HCEC 1CT (cell line): ENCODE measurements at places on chromosomes 2 and 18.

DNA sequence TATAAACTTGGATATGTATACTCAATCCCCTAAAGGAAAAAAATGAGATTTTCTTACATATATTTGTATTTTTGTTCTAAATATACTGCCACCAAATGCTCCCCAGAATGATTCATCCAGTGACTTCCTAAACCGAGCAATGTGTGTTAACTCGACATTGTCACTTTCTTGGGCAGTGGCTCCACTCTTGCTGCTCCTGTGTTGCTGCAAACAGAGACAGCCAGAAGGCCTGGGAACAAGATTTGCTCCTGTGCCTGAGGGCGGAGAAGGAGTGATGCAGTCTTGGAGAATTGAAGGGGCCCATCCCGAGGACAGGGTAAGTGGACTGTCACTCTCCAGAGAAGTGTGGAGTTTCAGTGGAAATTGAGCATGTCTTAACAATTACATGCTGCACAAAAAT lies 32.7 kb downstream of the DSG4 start:
- no peak for DNase-seq

DNA sequence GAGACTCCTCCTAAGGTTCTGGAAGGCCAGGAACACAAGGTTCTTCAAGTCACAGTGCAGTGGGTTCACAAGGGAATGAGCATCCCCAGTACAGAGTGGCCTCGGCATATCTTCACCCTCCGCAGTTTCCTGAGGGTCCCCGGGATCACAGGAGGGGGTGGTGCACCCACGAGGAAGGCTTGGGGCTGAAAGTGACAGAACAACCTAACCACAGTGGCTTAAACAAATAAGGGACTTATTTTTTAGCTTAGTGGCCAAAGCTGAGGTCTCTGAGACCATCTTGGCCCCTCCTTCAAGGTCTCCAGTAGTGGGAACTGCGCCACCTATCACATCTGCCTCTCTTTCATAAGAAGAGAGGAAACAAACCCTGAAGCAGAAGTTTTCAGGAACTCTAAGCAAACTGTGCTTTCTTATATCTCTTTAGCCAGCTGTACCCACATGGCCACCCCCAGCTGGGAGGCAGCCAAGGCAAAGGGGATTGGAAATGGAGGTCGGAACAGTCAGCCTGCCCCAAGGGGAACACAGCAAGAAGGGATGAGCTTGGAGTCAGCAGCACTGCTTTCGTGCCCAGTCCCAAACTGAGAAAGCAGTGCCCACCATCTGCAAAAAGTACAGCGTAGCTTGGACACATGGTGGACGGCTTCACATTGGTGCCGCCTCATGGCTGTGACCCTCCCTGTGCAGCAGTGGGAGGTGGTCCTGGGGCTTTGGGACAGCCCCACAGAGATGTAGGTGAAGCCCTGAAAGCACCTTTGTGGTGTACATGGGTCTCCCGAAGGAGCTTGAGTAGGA lies 260.0 kb upstream of the ID2 start:
- DNase-seq: no peak

DNA sequence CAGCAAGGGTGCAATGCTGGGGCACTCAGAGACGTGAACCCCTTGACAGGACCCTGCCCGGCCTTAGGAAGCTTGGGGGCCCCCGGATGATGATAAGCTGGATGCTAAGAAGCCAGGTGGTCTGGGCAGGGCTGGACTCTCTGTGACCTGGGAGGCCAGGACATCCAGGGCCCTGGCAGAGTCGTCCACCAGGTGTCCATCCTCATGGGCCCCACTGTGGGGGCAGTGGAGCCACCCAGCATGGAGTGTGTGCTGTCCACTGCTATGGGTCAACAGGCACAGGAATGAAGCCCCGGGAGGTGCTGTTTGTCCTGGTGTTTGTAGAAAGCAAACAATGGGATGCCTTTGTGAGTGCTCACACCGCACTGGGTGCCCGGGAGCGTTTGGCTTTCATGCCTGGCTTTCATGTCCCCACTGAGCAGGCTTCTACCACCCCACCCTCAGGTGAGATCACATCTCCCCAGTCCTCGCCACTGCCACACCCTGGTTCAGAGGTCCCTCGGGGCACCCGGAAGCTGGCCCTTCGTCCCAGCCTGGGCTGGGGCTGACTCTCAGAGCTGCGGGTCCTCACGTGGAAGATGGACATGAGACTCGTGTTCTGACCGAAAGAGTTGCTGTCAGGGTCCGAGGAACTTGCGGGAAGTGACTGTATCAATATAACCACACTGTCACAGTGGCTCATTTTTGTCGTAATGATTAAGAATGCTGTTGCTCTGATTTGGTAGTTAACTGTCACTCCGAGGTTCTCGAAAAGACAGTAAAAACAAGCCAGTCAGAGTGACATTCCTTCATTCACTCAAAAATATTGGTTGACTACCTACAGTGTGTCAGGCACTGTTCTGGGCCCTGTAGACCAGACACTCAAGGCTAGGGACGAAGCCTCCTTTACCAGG lies 53.3 kb downstream of the INHBB start:
- no peak for DNase-seq

DNA sequence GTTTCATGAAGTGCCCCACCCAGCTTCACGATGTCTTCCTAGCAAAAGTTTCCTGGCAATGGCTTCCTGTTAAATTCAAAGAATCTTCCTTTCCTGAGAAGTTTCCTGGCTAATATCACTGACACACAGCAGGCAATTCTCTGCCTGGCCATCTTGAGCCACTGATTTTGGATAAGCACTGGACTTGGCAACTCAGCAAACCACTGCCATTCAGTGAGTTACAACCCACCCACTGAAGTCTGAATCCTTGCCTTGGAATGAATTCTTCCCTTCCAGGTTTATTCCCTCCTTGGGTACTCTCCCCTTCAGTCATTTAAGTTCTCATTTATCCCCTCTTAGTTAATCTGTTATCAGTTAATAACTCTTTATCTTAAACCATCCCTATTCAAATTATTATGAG lies 426.0 kb downstream of the MBD2 start:
- no peak for DNase-seq

DNA sequence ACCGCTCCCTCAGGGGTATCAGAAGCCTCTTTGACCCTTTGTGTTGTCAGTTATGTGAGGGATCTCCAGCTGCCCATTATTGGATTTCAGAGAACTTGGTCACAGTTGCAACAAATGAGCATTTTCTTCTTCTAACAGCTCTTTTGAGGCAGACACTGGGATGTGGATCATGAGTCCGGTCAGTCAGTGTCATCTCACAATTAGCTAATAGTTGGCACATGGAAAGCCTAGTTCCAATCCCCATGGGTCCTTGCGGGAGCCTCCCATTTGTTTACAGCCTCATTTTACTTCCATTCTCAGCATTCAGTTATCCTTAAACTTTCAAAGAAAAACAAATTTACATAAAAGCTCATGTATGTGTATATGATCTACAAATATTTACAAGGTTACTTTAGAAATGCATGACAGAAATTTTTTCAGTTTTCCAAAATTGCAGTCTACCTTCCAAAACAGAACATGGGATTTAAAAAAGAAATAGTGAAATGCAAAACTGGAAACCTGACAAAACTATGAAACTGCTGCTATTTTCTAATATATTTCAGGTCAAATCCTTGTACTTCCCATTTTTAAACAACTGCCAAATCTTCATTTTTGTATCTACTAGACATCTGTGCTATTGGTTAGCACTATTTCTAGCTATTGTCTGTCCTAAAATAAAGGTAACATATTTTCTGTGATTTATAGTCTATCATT lies 547.1 kb upstream of the ZEB2 start:
- DNase-seq: no peak

DNA sequence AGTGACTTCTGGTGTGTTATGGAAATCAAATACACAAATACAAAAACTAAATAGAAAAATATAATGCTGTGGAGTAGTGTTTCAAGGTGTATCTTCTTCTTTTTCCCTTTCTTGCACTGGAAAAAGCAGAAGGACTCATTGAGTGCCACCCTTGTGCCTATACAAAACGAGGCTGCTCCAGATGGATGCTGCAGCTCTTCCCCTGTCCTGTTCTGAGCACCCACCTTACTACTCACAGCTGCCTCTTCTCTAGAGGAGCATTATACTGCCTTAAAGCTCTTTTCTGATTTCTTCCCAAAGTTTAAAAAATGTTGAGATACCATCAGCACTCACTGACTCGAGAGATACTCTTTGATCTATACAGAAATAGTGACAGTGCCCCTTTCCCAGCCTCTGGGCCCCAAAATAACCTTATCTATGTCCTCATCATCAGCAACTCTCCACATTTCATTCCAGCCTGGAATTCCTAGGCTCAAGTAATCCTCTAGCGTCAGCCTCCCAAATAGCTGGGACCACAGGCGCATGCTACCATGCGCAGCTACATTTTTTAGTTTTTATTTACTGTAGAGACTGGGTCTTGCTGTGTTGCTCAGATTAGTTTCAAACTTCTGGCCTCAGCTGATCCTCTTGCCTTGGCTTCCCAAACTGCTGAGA lies 1356.1 kb upstream of the NRXN1 start:
- DNase-seq: no peak

DNA sequence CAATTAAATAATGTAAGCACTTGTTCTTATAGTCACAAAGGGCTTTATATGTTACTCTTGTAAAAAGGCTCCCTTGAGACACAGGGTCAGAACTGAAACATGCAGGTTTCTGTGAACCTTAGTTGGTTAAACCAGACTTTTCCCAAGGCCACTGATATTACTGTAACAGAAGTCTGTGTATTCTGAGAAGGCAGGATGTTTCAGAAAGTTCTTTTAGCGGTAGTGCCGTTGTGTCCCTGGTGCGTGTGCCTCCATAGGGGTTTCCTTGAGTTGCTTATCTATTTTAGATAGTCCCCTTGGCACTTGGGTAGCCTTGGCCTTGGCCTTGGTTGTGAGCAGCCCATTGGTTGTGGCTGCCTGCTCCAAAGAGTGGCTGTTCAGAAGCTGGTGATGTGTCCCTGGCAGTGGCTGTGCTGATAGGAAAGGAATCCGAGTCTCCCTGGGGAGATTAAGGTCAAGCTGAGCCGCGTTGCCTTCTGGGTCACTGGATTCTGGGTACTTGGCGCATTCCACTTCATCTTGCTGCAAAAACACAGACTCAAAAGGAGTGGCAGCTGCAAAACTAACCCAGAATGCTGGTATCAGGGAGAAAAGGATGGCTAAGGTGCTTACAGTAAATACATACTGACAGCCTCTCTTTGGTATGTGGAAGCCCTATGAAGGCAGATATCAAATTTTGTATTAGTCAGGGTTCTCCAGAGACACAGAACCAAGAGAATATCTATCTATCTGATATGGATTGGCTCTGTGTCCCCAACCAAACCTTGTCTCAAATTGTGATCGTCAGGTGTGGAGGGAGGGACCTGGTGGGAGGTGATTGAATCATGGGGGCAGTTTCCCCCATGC lies 69.7 kb downstream of the FHOD3 start:
- no peak for DNase-seq

DNA sequence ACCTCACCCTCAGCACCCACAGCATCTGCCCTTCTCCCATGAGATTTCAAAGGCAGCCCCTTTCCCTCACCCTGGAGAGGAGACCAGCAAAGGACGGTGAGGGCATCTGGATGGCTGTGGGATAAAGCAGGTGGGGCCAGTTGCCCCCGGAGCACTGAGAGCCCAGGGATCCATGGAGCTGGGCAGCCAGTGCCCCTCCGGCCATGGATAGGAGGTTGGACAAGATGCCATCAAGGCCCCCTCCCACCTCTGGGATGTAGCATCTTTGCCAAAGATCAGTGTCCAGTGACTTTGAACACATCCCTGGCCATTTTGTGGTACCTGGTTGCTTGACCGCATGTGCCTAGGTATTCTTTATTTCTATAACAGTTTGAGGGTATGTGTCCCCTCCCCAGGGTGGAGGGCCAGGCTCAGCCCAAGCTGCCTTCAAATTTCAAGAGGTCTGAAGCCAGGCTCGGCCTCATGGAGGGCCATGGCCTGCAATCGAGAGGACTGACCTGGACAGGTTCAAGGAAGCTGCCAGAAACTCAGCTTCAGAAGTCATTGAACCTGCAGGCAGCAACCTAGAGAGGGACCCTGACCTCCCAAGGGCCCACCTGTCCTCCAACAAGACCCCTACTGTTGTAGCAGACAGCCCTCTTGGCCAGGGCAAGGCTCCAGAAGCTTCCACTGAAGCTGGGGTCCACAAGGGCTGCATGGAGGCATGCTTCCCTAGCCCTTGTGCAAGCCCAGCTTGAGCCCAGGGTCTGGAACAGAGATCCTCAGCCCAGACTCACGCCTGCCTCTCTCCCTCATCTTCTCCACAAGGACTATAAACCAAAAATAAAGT lies 55.5 kb upstream of the BIN1 start:
- no peak for DNase-seq

DNA sequence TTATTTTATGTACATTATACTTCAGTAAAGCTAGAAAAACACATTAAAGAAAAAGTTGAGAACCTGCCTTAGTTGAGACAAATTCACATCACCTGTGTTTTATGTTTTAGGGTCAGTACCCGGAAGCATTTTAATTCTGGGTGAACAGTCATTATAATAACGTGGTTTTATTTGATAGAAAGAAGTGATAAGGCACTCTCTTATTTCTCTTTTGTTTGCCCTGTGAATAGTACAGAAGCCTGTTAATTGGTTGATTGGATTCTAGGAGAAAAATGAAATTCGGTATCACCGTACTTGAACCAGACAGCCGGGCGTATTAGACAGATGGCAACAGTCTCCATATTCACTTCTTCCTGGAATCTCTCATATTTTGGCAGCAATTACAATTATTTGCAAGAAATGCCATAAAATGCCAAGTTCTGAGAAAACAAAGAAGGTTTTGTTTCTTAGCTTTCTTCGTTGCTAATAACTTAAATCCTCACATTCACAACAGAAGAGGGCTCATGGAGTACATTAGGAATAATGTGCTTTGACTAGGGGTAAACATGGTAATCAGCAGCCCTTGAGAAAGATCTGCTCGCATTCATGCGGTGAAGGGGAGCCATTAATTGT lies 168.7 kb upstream of the RASGRP3 start:
- no peak for DNase-seq

- DNase-seq: no peak
Observed at GRCh38 chr2:227796045-227796711, 17.5 kb upstream of the CCL20 start.
